ENCODE measurements at places on chromosomes 6 and 20.

GRCh38 chr6:72850040-72850439, 228.2 kb downstream of the KCNQ5 start:
- DNase-seq, result no peak

DNA sequence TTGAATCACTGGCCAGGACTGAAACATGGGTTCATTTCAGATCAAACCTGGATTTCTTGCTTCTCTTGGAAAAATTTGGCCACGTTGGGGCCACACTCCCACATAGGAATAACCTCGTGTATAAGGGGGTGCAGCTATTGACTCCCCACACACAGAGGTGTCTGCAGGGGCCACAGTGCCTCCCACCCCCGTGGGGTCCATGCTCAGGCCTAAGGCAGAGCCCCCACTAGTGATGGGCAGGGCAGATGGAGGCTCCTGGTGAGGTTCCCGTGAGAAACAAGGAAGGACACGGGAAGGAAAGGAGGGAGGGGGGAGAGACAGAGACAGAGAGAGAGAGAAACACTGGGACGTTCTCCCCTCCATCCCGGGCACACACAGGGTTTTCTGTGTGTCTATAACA, 230.5 kb downstream of the ERMARD start:
- no peak for DNase-seq

GRCh38 chr6:118218156-118218555, 311.1 kb downstream of the SLC35F1 start:
- DNase-seq, result no peak

GRCh38 chr20:31695849-31696804, 26.5 kb downstream of the BCL2L1 start:
- DNase-seq, result no peak

DNA sequence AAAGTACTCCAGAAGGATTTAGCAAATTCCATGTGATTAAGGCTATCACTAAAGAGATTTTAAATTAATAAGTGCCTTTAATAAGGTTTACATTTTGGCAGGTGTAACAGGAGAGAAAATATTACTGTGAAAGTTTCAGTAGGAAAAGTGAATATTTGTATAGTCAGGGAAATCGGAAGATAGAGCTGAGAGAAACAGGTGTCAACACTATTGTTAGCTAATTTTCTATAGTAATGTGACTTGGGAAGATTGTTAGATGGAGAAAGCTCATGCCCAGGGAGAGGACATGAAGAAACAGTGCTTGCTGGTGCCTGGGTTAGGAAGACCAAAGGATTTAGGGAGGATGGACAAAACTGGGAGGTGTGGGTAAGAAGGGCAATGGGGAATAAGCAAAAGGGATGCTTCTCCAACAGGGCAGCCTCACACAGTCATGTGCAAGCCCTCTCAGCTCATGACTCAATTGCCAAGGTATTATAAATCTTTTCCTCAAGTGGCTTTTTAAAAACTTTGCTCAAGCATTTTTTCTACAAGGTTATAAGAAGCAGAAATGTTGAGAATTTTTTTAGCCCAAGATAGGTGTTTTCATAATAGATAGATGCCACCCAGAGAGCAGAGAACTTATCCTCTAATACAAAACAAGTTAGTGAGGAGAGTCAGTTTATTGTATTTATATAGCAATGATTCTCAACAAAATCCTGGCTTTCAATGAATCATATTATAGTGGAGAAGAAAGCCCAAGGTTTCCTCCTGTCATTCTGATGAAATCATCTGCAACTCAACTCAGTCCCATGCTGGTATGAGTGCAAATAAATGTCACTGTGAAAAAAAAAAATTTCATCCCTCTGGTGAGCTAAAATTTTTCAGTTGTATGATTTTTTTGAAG, 325.2 kb upstream of the NT5E start:
- DNase-seq, result no peak

DNA sequence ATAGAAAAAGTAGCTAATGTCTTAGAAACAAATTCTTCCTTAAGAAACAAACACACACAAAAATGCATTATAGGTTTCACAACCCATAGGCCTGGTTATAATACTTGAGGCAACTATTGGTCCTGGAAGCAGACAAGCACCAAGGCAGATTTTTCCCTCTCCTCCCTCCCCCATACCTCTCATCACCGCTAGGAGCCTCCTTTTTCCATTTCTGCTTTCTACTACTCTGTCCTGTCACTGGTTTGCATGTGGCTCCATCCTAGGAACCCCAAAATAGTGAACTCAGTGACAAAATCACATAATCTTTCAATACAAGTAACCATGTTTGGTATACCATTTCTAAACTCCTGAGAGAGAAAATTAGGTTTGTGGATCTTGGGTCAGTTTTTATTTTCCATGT, 66.1 kb downstream of the HMGCLL1 start:
- no peak for DNase-seq

DNA sequence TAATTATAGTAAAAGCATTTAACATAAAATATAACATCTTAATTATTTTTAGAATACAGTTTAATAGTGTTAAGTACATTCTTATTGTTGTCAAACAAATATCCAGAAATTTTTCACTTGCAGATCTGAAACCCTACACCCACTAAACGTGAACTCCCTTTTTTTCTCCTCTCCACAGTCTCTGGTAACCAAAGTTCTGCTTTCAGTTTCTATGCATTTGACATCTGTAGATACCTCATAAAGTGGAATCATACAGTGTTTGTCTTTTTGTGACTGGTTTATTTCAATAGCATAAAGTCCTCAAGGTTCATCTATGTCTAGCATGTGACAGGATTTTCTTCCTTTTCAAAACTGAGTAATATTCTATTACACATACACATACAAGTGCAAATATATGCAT, 286.3 kb downstream of the BTBD3 start:
- DNase-seq, result no peak

DNA sequence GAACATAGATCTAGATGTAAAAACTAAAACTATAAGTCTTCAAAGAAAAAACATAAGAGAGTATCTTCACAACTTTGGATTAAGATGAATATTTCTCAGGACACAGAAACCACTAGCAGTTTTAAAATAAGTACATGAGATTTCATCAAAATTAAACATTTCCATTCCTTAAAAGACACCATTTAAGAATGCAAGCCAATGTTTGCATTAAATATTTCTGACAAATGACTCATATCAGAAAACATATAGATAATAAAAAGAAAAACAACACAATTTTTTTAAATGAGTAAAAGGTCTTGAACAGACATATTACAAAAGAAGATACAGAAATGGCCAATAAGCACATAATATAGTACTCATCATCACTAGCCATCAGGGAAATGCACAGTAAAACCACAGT, 59.7 kb downstream of the COL21A1 start:
- DNase-seq, result no peak

- no peak for DNase-seq
Observed at GRCh38 chr20:24798930-24799705, 150.0 kb upstream of the CST7 start.

DNA sequence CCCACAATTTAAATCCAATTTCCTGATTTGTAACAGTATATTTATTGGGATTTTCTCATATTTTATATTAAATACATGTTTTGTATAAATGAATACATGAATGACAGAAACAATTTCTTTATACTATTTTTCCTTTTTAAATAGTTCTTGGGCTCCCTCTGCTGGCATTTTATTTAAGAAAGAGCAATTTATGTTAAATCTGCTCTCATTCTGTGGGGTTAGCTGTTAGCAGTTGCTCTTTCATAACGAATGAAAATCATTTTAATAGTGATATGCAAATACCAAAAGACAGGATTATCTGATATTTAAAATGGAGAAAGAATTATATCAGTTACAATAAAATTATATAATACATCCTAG, 118.3 kb downstream of the RALGAPA2 start:
- DNase-seq, result no peak

- DNase-seq, result no peak
Observed at GRCh38 chr6:52157301-52157941, 28.8 kb upstream of the IL17A start.

DNA sequence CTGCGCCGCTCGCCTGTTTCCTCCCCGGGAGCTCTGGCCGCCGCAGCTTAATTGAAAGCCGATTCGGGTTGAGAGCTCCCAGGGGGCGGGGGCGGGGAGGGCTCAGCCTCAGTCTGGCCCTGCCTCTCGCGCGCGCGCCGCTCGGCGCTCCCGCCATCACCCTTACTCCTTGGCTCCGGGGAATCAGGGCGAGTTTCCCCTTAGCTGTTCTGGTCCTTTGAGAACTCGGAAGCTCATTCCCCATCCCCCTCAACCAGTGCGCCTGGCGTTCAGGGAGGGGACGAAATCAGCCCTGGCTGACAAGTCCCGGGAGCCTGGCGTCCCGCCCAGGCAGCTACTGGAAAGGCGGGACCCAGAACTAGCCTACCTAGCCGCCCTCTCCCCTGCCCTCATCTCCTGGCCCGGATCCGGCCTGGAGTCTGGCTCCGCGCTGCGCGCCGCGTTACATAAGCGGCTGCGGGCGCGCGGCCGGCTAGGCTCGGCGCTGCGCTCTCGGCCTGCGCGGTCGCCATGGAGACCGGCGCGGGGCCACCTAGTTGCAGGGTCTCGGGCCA, 2.8 kb downstream of the SLC12A5 start:
- DNase-seq, result no peak

Measured in stimulated activated CD8-positive, alpha-beta memory T cell treated with anti-CD3 and anti-CD28 coated beads, Interleukin-4, amount 100 ng/mL, for 4 hours (primary cell).